ENCODE measurements at places on chromosomes 2 and 18.

DNA sequence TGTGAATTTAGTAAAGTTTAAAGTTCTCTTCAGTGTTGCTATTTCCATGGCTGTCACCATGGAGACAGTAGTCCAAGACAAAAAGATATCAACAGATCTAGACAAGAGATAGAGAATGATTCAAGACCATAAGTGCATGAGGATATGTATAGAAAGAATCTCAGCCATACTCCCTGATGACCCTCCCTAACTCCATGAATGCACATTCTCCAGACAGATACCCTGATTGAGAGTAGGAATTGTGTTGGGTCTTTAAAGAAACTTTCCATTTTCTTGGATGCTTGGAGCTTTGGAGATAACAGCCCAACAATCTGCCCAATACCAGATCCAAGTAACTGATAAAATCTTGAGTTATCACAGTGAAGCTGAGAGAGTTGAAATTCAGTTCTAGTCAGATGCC is 1601.2 kb upstream of the CELF4 start:
- no peak for DNase-seq

GRCh38 chr2:32756074-32756727 is 128.4 kb downstream of the TTC27 start:
- DNase-seq: no peak

- no peak for DNase-seq
Measured at GRCh38 chr2:127614731-127615130, 31.2 kb upstream of the GPR17 start.

DNA sequence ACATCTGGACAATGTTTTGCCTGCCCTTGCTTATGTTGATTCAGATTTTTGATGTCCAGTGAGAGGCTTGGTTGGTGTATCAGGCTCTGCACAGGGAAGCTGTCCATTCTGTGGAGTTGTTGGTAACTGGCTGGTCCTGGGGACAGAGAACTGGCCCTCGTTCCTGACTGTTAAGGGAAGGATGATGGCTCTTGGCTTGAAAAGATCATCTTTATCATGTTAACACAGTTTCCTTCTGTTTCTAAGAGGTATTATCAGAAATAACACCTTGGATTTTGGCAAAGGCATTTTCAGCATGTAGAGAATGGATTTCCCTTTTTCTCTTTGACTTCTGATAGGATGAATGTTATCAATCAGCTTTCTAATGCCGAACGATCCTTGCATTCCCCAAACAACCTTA is 19.3 kb downstream of the STK25 start:
- DNase-seq: no peak

DNA sequence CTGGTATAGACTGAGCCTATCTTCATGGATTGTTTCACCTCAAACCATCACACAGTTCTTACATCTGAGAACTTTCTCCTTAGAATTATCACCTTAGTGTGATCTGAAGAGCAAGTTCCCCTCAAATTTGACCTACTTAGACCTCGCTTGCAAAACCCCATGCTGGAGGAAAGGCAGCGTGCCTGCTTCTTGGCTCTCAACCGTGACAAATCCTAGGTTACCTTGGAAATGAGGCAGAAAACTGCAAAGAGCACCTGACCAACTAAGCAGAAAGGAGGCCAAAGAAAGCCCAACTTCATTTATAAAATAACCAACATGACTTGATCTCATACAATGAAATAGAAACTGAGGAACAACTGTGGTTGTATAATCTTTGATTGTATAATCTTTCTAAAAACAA is 146.4 kb downstream of the RAB3GAP1 start:
- DNase-seq: no peak

DNA sequence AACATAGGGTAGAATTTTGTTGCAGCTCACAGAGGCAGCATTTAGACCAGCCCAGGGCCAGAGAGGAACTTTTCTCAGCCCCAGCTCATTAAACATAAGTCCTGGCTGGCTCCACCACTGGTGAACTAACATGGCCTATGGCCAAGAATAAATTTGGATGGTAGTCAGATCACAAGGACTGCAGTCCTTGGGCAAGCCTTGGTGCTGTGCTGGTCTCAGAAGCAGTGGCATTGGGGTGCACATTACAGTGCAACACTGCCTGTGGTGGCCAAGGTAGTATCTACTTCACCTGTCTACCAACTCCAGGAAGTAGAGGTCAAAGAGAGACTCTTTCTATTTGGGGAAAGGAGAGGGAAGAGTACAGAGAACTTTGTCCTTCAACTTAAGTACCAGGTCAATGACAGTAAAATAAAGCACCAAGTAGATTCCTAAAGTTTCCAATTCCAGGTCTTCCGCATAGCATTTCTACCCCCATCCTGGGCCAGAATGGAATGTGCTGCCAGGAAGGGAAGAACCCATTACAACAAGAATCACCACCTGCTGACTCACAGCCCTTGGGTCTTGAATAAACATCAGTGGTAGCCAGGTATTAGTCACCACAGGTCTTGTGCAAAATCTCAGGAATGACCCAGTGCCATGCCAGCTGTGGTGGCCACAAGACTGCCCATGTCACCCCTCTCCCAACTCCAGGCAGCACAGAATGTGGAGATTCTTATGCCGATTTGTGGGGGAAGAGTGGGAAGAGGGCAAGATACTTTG is 155.4 kb upstream of the FSIP2 start:
- no peak for DNase-seq

DNA sequence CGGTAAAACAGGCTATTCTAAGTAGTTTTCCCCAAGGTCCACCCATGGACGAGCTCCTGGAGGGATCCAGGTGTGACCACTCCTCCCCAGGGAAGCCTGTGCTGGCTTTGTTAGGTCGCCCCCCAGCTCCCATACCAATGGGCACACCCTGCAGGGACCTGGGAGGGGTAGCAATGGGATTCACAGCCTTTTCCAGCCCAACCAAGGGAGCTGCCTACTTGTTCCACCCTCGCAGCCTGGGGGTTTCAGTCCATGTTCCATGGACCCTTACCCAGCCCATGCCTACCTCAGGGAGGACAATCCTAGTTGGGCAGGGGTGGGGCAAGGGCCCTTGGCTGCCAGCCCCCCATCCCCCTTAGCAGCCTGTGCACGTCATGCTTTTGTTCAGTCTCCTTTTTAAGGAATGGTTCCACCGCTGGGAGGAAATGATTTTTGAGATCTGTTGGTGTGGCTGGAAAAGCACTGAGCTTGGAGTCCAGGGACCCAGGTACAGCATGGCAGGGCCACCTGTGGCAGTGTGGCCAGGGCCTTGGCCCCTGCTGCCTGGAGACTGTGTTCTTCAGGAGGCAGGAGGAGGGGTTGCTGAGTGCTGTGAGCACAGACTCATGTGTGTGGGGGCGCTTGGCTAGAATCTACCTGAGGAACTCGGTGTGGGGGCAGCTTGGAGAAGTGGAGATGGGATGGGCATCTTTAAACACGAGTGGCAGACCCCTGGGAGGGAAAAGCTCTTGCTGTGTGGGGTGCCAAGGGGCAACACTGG is 166.8 kb downstream of the TWIST2 start:
- no peak for DNase-seq

DNA sequence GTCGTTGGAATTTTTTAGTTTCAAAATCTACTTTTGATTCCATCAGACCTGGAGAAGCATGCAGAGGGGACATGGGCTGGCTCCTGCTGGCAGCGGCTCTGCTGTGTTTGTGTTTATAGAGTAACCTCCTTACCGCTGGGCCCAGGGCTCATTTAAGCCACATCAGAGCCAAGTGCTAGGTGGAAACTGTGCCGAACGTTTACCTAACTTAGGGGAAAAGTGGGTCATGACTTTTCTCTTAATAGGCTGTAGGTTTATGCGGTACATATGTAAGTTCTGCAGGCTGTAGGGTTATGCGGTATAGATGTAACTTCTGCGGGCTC is 17.7 kb downstream of the CNDP2 start:
- no peak for DNase-seq

GRCh38 chr2:173750353-173750801 is 214.8 kb downstream of the SP3 start:
- no peak for DNase-seq

DNA sequence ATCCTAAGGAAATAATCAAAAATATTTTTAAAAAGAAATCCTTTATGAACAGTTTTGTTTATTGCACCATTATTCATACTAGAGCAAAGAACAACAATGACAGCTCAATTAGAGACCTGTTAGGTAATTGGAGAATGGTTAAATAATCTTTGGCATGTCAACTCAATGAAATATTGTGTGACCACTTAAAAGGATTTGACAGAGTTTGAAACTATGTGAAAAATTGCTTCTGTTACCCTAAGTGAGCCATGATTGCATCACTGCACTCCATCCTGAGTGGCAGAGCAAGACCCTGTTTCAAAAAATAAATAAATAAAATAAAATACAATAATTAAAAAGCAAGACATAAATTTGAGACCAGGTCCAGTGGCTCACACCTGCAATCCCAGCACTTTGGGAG is 66.1 kb upstream of the ATP8B1 start:
- no peak for DNase-seq

GRCh38 chr18:46291149-46291548 is 187.0 kb downstream of the HAUS1 start:
- no peak for DNase-seq

DNA sequence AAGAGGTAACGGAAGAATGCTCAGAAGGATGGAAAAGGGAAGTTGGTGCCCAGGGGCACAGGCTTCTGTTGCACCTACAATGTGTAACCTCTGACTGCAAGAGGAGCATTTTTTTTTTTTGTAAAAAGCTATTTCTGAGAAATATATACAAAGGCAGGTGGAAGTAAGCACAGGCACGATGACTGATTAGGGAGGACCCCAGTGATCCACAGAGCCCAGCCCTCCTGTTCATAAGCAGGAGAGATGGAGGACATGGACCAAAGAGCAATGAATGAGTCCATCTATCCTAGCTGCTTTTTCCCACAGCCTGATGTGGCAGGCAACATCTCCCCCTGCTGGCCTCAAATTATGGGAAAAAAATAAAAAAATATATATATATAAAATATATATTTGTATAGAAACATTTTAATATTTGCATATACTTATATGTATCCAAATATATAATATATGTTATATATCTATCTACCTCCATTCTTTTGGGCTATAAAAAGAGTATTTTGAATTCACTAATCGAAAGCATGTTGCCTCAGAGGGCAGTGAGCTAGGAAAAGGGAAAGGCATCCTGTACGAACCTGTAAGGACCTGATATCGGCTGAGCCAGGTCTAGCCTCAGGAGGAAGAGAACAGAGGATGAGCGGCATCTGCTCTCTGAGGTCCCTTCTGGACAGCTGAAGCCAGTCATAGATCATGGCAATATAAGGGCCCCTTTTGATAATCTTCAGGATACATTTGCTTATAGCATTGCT is 166.0 kb upstream of the STK17B start:
- no peak for DNase-seq

DNA sequence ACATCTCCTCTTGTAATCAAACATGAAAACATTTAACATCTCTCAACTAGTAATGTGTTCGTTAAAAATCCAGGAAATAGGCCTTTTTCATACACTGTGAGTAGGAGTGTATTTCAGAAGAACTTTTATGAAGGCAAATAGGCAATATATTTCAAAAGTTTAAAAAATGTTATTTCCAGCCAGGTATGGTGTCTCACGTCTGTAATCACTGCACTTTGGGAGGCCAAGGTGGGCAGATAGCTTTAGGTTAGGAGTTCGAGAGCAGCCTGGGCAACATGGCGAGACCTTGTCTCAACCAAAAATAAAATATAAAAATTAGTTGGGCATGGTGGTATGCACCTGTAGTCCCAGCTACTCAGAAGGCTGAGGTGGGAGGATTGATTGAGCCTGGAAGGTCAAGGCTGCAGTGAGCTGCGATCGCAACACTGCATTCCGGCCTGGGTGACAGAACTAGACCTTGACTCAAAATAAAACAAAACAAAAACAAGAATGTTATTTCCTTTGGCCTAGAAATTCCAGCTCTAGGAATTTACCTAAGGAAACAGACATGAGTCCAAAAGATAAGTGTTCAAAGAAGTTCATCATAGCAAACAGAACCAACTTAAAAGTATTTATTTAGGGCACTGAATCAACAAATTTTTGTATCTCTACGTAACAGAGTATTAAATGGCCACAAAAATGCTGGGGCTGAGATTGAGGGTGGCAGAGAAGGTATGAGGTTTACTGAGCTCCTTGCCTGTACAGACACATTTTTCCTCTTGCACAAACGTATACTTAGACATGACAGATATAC is 14.9 kb downstream of the RBKS start:
- DNase-seq: no peak

GRCh38 chr2:112001136-112001715 is 53.8 kb upstream of the TMEM87B start:
- DNase-seq: no peak

GRCh38 chr2:75896779-75897366 is 186.2 kb upstream of the GCFC2 start:
- no peak for DNase-seq

GRCh38 chr18:79379251-79379905 is 16.4 kb upstream of the NFATC1 start:
- no peak for DNase-seq

GRCh38 chr2:1611886-1612285 is 132.4 kb downstream of the PXDN start:
- DNase-seq: no peak

- no peak for DNase-seq
Measured at GRCh38 chr2:223967981-223968380, 10.7 kb downstream of the MRPL44 start.
